ENCODE measurements at places on chromosomes 4 and X.

DNA sequence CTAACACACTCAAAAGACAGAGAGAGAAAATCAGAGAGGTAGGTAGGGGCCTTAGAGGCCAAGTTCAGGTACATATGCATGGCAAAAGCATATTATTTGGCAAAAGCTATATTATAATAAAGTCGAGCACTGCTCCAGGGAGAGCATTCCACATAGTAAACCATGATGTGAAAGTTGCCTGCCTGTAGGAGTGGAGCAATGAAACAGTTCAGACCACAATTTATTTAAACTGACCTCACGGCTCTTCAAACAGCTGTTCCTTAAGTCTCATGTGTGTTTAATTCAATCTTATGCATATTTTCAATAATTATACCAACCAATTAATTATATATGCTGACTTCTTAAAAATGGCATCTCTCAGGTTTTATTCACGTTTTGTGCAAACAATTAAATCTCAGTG lies 3.3 kb downstream of the RFC1 start:
- no peak for DNase-seq

GRCh38 chrX:19372170-19372546 lies 28.4 kb downstream of the PDHA1 start:
- DNase-seq = peak; percentile 48

GRCh38 chr4:83257811-83258210 lies 26.8 kb downstream of the COQ2 start:
- DNase-seq = no peak

GRCh38 chr4:5753766-5754528 lies 42.9 kb downstream of the EVC start:
- DNase-seq = no peak

Data from HuH-7.5 (cell line).